Left lobe of liver (tissue), 2 donors: ENCODE measurements at places on chromosomes 2 and 18. TPM values are rescaled to one million over a fixed set of nuclear protein-coding genes. Genes with fewer than 3 reads are reported as not detected.

Gene CCDC141
- 0.38 TPM for total RNA-seq

Gene ALPI
- not detected for total RNA-seq

Gene ACVR1C
- total RNA-seq, result 2.2 TPM

Gene SDC1
- total RNA-seq, result 537 TPM

Gene KCNJ13
- not detected for total RNA-seq

Gene AAK1
- 16.2 TPM for total RNA-seq

Gene KIDINS220
- total RNA-seq, result 17.9 TPM

Gene PLCL1
- total RNA-seq, result 0.23 TPM

DNA sequence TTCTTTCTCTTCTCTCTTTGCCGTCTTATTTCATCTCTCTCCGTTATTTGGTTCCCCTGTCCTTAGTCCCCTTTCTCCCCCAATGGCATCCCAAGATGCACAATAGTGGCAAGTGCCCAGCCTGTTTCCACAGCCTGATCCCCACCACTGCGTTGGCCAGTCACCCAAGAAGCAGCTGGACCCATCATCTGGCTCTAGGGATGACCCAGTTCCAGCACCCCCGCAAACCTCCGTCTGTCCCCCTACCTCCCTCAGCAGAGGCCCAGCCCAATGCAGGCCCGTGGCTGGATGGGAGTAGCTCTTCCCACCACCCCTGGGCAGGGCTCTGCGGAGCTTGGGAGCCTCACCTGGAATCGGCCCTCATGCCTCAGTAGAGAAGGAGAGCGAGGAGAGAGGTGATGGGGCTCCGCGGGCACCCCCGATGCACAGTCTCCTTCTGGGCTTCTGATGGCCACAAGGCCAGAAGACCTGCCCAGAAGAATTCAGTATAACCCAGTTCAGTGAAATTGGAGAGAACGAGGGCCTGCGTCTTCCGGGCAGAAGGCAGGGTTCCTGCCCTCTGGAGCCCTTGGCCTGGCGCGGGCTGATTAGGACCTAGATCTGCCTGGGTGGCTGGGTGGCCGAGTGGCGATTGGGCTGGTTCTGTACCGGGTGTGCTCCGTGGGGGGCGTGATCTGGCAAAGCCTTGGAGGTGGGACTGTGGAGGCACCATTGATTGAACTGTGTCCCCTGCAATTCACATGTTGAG, 50.9 kb downstream of the RRM2 start:
- no peak for DNase-seq

GRCh38 chr2:162416446-162416845, 72.5 kb downstream of the GCA start:
- no peak for DNase-seq

DNA sequence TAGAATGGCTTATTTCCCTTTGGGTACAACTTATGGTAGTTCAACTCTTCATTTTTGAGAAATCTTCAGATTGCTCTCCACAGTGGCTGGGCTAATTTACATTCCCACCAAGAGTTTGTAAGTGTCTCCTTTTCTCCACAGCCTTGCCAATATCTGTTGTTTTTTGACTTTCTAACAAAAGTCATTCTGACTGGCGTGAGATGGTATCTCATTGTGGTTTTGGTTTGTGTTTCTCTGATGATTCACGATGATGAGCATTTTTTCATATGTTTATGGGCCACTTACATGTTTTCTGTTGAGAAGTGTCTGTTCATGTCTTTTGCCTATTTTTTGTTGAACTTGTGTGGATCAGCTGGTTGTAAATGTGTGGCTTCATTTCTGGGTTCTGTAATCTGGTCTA, 871.0 kb downstream of the EPHA4 start:
- no peak for DNase-seq

DNA sequence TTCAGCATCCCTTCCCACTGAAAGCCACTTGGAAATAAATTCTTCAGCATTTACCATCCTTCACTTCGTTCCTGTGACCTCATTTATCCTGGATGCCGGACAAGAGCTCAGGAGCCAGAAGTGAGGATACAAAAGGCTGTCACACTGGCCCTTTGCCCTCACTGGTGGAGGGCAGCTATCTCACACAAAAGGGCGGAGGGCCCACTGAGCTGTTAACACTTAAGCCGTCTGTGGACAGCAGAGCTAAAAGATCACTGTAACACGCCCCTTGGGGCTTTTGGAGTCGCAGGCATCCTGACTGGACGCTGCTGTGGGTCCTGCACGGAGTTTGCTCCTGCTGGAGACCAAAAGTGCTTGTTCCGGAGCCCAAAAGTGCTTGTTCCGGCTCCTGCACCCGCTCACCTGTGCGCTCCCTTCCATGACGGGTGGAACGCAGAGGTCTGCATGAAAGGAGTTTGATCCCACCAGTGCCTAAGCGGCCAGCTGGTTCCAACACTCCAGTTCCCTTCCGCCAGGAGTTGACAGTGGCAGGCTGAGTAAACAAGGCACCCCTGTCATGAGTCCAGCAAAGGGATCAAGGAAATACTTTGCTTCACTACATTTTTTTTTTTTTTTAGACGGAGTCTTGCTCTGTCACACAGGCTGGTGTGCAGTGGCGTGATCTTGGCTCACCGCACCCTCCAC, 572.0 kb upstream of the LINC00305 start:
- peak; percentile 55 for DNase-seq

GRCh38 chr2:18372641-18373040, 187.8 kb downstream of the RDH14 start:
- DNase-seq, result no peak

DNA sequence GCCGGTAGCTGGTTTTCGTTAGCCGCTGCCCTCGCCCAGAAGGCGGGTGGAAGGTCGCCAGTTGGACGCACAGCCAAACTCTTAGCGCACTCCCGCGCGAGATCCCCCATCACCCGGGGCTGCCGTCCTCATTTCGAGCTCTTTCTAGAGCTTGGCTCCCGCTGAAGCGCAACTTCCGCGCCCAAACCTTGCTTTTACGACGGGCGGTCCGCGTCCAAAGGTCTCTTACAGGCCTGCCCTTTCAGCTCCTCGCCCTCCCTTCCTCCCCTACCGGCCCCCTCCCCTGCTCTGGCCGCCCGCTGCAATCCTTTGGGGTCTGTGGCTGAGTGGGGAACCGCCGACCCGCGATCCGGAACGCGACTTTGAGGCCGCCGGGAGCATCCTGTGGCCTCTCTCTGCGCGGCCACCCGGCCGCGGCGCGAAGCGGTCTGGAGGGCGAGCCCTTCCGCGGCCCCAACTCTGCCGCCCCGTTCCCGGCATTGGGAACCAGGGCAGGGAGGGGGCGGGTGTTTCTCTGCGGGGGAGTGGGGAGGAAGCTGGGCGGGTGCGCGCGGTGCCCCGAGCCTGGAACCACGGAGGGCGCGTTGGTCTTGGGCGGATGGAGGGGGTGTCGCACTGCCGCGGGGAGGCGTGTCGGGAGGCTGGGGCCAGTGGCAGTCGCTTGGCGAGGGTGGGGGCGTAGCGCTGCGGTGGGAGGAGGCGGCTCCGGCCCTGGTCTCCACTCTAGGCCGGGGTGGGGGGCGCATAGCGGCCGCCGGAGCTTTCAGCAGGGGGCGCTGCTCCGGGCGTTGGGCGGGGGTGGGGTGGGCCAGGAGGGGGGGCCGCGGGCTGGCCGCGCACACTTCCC, at the start of gene GDF7:
TSS of gene GDF7 (plus strand) at position 841 of the 847 bp plus-strand sequence. CDS start 96 bp downstream, outside the sequence.
- peak; percentile 82 for DNase-seq

GRCh38 chr2:40511661-40512213, 59.8 kb upstream of the SLC8A1 start:
- no peak for DNase-seq

DNA sequence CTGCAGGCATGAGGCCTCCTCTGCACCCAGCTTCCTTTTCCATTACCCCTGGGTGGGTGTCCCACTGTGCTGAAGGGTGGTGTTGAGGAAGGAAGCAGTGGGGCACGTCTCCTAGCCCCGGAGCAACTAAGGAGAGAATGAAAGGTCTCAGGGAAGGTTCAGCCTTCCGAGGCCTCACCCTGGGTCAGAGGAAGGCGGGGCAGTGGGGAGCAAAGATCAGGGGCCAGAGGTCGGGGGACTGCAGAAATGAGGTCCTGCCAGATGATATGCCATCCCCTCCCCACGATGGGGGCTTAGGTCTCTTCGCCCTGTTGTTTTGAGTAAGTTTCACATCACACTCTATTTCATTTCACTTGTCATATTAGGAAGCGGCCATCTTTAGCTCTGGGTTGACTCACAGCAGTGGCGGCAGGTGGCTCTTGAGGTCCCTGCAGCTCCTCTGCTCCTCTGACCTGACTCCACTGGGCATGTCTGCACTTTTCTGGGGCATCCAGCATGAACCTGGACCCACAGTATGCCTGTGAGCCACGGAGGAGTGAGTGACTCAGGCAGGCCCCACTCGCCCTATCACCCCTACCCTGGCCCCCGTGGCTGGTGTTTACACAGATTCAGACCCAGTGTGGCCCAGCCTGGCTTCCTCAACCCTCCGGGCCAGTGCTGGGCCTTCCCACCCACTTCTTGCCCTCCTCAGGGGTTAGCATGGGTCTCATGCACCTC, 153.7 kb upstream of the SMAD2 start:
- no peak for DNase-seq

DNA sequence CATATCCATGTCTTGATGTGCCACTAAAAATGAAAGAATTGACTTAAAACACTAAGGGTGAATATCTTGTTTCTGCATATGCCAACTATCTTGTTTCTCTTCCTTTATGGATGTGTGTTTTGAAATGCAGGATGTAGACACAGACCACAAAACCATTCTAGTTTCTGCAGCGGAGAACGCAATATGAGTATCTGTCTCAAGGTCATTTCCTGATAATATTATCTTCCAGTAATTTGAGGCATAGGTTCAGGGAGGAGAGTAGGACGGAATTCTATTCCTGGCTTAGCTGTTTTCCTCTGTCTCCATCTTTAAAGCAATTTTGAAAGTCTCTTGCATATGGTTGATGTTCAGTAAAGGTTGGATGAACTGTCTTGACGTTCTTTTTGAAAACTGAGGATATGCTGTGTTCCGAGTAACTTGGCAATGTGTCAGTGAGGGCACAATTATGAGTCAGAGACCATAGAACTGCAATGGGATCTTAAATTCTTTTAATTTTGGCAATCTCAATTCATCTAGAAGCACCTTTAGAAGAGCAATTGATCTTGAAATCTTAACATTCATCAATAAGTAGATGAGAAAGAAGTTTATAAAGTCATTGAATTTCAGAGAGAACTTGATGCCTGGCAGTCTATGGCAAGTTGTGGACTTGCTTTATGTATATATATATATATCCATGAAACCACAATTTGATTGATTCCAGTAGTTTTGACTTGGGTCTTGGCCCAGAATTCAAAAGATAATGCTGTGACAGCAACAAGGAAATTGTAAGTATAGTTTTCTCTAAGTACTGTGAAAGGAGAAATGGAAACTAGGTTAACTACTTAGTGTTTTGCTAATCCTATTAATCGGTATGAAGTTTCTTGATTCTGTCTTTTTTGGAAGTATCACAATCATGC, 24.8 kb downstream of the RAB27B start:
- DNase-seq, result no peak

DNA sequence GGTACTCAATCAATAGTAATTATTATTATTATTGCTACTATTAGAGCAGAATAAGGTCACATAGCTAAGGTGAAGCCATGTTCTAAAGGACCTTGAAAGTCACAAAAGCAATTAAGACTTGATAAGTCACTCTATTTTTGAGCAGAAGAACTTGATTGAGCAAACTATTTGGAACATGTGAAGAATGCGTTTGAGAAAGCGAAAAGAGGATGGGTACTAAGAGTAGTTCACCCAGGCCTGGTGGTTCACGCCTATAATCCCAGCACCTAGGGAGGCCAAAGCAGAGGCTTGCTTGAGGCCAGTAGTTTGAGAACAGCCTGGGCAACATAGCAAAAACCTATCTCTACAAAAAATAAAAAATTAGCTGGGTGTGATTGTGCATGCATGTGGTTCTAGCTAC, 7.2 kb upstream of the RTN4 start:
- DNase-seq, result no peak

DNA sequence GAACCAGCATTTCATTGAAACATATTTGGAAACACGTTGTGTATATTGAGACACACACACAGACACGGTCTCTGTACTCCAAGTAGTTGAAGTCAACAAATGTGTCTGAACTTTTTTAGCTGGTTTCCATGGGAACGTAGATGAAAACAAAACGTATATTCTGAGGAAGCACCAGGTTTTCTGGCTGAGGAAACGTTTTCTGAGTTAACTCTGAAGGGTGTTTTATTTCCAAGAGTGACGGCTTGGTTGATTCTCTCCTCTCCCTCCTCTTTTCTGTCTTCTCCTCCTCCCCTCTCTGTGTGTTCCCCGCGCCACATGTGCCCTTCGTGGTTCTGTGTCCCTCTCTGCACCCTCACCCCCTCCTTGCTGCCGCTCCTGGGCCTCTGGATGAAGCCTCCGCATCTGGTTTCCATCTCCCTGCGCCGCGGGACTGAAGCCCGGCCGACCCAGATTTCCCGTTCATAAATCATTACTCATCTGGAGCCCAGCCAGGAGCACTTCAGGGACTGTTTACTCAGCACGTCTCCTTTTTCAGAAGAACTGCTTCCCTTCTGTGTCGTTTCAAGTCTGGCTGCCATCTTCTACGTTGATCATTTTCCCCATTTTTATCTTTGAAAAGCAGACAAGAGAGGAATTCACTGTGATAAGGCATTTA, 122.7 kb downstream of the COL6A3 start:
- peak; percentile 81 for DNase-seq

DNA sequence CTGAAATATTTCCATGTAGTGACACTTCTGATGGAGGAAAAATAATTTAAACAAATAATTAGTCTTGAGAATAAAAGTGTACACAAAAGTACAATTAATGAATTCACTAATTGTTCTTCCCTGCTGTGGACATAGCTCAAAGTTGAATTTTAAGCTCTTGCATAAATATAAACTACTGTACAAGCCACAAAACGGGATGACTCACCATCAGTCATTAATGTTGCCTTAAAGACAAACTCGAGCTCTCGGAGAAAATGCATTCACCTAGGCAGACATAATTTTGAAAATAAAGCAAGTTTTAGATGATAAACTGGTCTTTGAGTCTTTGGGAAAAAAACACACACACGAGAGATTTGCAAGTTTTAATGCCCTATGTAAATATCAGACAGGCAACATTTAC, 436.4 kb downstream of the ZNF521 start:
- DNase-seq, result no peak
